ENCODE measurements at places on chromosomes 16 and 17.

DNA sequence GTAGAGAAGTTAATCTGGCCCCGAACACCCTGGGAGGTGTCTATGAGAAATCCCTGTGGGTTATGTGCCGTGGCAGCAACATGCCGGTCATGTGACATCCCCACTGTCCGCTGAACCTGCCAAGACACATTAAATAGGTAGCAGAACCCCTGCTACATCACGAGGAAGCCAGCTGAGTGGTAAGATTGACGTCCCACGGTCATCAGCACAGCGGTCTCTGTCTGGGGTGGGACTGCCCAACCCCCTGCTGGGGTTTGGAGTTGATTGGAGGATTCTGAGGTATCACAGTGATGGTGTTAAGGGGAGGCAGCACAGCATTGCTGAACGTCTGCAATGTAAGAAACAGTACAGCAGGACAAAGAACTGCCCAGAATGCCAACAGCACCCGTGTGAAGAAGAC, 2.0 kb downstream of the TMED6 start:
- no peak for DNase-seq

DNA sequence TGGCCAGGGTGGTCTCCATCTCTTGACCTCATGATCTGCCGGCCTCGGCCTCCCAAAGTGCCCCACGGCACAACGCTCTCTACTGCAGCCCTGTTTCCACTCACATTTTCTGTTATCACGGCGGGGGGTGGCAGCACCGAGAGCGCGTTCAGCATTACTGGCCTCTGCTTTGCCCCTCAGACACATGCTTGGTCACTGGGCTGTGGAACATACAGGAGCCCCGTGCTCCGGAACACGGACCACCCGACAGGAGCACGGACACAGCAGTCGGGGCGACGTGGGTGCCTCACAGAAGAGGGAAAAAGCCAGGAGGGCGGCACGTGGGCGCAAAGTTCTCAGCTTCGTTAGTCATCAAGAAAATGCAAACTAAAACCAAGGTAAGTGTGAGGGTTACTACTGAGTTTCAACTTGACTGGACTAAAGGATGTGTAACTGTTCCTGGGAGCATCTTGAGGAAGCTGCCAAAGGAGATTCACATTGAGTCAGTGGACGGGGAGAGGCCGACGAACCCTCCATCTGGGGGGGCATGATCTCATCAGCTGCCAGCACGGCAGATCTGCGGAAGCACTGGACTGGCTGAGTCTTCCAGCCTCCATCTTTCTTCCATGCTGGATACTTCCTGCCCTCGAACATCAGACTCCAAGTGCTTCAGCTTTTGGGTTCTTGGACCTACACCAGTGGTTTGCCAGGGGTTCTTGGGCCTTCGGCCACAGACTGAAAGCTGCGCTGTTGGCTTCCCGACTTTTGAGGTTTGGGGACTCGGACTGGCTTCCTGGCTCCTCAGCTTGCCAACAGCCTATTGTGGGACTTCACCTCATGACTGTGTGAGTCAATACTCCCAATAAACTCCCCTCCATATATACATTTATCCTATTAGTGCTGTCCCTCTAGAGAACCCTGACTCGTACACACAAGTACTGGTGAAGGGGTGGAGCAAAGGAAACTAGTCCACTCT, 106.8 kb downstream of the ZNF778 start:
- no peak for DNase-seq

DNA sequence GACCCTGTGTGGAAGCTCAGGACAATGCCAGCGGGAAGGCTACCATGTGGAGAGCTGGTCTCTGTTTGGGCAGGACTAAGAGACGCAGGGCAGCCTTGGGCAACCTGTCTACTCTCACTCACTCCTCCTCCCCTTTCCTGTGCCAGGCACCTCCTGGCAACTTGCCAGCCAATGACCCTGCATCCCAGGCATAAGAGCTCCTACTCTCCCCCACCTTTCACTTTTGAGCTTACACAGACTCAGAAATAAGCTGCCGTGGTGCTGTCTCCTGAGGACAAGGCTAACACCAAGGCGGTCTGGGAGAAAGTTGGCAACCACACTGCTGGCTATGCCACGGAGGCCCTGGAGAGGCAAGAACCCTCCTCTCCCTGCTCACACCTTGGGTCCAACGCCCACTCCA, 2.6 kb downstream of the HBM start:
- DNase-seq, result peak; percentile 10

DNA sequence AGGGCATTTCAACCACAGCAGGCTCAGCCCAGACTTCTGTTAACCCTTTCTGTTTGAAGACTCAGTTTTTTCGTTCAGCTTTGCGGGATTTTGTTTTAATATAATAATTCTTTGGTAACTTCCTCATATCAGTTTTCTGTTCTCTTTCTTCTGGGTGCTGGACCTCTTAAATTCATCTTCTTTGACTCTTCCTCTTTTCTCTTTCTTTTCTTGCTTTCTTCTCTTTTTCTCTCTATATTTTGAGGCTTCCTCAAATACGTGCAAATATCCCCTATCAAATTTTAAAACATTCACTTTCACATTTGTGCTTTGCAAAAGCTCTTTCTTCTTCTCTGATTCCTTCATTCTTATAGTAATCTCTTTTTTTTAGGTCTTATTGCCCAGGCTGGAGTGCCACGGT, 136.3 kb downstream of the HS3ST3B1 start:
- no peak for DNase-seq

DNA sequence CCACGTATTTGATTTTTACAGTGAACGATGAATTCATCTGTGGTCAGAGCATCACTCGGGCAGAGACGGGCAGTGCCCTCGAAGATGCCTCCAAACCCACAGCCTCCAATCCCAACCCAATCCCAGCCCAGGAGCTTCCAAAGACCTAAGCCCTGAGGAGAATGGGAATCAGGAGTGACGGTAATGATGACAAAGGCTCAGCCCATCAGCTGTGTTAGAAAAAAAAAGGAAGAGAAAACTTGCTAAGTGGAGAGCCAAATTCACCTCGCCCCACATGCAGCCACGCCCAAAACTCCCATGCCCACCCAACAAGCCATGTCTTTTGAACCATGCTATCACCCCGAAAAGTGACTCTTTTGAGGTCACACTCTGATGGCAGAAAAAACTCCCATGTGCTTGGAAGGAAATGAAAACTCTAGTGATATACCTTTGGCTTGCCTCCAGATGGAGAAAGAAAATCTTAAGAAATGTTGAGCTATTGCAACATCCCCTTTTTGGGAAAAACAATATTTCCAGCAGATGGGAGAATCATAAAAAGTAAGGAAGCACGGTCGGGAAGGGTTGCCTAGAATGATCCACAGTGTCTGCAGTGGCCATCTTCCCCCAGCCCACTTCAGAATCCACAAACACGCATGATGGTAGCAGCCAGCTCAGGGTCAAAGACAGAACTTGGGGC, 37.7 kb downstream of the XYLT1 start:
- DNase-seq, result no peak

DNA sequence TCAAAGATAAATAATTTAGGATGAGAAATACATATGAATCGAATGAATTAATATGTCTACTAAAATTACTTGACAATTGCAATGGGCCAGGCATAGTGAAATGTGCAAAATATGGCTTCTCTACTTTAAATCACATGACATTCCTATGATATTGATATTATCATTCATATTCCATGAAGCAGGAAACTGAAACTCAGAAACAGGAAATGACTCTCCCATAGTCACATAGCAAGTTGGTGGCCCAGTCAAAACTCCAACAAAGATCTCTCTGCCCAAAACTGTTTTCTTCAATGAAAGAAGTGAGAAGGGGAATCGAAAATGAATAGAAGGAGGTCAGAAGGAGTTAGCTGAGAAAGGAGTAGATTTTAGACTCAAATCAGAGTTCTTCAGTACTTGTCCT, 272.2 kb downstream of the CDH8 start:
- no peak for DNase-seq

GRCh38 chr17:72372185-72372584, 251.4 kb downstream of the SOX9 start:
- DNase-seq, result no peak

DNA sequence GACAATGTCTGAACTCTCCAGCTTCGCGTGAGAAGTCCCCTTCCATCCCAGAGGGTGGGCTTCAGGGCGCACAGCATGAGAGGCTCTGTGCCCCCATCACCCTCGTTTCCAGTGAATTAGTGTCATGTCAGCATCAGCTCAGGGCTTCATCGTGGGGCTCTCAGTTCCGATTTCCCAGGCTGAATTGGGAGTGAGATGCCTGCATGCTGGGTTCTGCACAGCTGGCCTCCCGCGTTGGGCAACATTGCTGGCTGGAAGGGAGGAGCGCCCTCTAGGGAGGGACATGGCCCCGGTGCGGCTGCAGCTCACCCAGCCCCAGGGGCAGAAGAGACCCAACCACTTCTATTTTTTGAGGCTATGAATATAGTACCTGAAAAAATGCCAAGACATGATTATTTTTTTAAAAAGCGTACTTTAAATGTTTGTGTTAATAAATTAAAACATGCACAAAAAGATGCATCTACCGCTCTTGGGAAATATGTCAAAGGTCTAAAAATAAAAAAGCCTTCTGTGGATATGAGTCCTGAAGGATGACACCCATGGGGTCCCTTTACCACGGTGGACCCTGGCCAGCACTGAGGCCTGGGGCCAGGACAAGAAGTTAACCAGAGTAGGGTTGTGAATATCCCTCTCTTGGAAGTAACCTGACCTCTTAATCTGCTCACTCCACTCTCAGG, 10.5 kb upstream of the ITGAD start:
- no peak for DNase-seq

- DNase-seq, result no peak
Observed at GRCh38 chr17:53548252-53548651, 274.5 kb upstream of the KIF2B start.

DNA sequence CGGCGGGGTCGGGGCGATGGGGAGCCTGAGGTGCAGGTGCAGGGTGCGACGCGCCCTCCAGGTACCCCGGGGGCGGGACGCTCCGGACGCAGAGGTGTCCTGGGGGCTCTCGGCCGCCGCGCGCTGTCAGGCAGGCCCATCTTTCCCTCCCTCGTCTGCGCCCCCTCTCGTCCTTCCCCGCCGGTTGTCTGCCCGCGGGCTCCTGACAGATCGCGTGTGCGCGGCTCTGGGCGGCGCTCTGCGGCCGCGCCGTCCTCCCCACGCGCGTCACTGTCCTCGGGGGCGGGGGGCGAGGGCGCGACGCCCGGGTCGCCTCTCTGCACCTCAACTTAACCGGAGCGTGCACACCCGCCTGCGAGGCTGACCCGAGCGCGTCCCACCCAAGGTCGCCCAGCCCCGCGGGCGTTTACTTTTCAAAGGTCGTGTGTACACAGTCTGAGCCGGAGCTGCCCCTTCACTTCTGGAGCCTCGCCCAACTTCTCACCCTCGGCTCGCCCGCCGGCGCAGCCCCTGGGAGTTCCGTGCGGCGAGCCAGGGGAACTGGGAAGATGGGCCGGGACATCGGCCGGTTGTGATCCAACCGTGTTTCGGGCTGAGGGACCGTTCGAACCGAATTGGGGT, 512 bp downstream of the AKAP1 start:
- peak; percentile 66 for DNase-seq

DNA sequence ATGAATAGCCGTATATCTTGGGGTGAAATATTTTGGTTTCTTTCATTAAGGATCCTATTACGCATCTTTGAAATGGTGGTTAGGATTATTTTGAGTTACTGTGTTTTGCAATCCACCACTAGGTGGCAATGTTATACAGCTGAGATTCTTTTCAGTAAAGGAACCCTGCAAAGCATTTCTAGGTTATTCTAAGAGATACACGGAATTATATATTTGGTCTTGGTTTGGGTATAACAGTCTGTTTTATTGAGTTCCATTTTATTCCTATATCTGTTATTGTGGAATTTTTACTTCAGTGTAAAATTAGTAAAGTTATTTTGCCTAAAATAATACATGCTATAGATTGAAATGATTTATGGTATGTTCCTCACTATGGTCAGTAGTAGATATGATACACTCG, 62.9 kb upstream of the CPHXL start:
- DNase-seq, result peak; percentile 25

DNA sequence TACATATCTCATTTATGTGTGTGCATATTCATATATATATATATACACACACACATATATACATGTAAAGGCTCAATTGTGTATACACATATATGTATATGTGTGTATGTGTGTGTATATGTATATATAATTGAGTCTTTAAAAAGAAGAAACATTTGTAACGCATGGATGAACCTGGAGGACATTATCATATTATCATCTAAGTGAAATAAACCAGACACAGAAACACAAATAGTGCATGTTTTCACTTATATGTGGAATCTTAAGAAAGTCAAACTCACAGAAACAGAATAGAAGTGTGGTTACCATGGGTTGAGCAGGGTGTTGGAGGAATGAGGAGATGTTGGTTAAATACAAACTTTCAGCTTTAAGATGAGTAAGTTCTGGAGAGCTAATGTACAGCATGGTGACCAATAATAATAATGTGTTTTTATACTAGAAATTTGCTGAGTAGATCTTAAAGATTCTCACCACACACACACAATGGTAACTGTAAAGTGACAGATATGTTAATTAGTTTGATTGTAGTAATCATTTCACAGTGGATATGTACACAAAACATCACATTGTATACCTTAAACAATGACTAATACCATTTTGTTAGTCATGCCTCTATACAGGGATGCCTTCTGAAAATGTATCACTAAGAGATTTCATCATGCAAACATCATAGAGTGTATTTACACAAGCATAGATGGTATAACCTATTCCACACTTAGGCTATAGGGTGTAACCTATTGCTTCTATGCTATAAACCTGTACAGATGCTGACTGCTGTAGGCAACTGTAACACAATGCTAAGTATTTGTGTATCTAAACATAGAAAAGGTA, 132.6 kb upstream of the CACNG5 start:
- no peak for DNase-seq
